ENCODE measurements at places on chromosomes 16 and 17. TPM values are rescaled to one million over a fixed set of nuclear protein-coding genes. Genes with fewer than 3 reads are reported as not detected.

Gene CCL14
- not detected for total RNA-seq

Gene TBC1D3I
- not detected for total RNA-seq

Gene SLFN12L
- total RNA-seq = not detected

Gene KRT12
- total RNA-seq = not detected

Gene CCL15
- not detected for total RNA-seq
